ENCODE measurements at places on chromosomes 11 and 22.

DNA sequence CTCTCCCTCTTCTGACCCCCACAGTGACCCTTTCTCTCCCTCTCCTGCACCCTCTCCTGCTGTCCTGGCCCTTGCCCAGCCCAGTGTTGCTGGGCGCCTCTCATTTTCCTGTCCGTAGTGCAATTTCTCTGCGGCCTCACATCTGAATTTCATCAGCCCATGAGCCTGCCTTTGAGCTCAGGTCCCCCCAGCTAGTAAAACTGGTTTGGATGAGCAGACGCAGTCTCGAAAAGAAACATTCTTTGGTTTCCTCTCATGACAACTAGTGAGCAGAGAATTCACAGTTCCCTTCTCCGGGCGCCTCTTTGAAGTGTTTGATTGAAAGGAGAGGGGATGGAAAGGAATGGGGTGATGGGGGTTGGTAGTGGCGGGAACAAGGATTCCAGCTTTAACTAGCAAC is 126.0 kb upstream of the CADM1 start:
- DNase-seq, result no peak

DNA sequence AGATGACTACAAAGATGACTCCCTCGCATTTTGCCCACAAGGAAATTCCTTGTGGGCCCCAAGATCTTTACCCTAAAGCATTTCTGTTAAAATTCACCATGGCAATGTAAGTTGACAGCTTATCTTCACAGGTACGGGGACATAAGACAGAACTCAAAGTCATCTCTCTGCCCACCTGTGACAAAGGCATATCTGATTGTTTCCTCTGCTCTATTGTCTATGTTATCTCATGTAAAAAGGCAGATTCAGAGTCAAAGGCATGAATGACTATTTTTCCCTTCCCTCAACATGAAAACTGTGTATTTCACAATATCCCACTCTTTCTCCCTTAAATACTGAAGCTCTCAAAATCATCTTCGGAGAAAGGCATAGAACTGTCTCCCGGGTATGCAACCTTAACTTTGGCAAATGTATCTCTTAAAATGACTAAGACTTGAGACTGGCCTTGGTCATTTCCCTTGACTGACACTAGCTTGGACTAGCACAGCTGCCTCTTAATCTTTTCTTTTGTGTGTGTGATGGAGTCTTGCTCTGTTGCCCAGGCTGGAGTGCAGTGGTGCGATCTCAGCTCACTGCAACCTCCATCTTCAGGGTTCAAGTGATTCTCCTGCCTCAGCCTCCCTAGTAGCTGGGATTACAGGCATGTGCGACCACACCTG is 103.2 kb downstream of the MICAL3 start:
- DNase-seq, result no peak

- DNase-seq, result no peak
These were observed 27.2 kb upstream of the SYT7 start for GRCh38 chr11:61607920-61608599.

DNA sequence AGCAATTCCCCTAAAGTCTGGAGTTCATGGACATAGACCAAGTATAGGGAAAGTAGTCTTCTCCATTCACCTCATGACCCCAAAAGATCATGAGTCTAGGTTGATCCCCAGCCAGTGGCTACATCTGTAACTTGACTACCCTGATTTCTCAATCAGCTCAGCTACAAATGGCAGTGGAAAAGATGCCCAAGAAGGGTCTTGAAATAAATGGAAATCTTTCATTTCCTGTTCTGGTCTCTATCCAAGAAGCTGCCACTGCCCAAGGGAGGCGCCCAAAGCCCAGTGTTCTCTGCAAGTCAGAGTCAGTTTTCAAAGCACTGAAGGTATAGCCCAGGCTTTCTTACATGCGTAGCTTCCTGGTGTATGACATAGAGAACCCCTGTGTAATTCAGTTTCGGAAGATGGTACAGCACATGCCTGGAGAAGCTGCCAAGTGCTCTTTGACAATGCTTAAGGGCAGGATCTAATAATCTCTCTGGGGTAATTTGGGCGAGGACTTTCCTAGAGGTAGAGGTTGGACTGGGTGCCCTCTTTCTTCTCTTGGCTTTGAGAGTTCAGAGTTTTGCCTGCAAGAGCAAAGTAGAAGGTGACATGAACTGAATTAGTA is 101.1 kb downstream of the ADAMTS15 start:
- no peak for DNase-seq

- no peak for DNase-seq
These were observed 8.0 kb upstream of the HTATIP2 start for GRCh38 chr11:20355221-20356219.

GRCh38 chr22:44438056-44438455 is 60.0 kb downstream of the RTL6 start:
- no peak for DNase-seq

GRCh38 chr22:37633089-37633624 is 6.3 kb upstream of the SH3BP1 start:
- no peak for DNase-seq

DNA sequence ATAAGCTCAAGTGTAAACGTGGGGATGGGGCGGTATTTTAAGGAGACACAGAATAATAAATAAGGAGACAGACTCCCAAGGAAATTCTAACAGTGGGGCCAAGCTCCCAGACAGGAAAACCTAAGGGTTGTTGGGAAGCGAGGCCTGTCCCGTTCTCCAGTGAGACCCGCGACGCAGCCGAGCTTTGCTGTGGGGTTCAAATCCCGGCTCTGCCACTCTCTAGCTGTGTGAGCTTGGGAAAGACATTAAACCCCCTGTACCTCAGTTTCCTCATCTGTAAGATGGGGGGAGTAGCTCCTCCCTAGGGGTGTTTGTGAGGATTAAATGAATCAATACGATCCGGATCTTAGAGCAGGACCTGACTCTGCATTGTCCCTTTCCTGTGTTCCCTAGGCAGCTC is 106.8 kb downstream of the TRIM29 start:
- DNase-seq, result no peak

DNA sequence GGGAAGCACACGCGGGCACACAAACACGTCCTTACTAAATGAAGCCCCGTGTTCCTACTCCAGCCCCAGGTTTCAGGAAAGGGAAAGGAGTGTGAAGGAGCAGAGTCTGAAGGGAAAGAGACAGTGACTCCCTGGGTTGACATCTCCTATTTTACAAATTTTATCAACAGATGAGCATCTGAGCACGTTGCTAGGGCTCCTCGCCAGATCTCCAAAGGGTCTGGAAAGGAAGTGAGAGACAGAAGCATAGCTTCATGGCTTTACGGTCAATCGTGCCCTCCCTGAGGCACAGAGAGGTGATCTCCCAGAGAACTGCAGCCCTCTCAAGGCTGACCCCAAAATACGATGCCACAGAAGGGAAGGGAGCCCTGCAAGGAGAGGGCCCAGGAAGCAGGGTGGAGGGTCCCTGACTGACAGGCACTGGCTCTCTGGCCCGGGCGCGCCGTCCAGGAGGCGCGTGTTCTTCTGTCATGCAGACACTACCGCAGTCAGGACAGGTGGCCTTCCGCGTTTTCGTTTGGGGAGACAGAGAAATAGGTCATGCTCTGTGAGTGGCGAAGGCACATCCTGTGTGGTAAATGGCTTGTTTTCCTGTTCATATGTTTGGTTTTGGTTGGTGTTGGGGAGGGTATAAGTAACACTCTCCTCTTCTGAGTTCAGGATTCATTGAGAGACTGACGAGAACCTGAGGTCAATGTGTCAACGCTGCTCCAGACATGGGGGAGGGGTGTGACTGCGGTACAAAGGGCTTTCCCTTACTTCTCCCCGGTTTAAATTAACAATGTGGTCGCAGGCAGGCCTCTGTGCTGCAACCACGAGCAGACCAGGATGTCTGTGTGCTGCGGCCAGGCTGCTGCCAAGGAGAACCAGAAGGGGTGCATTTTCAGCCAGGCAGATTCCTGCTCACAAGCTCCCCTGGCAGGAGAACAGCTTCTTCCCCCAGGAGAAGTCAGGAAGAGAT is 813.3 kb downstream of the OPCML start:
- no peak for DNase-seq

GRCh38 chr22:44889255-44889878 is 120.4 kb downstream of the PHF21B start:
- DNase-seq, result no peak

DNA sequence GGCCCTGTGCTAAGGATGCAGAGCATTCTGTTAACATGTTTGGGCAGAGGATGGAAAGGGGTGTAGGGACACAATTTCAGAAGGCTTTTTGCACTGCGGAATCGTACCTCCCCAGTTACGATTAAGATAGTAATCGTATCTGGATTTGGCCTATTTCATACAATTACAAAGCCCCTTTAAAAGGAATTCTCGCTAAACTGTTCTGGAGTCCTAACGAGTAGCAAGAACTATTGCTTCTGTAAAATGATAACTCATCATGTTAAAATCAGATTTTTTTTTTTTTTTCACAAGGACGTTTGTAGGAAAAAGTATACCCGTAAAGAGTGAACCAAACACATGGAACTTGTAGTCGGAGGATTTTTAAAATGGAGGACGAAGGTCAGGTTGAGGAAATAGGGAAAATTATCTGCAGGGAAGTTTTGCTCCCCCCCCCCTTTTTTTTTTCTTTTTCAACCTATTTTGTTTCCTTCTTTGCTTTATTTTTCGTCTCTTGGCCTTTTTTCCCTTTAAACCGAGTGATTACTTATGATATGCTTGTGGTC is 934 bp downstream of the HSD17B12 start:
- no peak for DNase-seq

DNA sequence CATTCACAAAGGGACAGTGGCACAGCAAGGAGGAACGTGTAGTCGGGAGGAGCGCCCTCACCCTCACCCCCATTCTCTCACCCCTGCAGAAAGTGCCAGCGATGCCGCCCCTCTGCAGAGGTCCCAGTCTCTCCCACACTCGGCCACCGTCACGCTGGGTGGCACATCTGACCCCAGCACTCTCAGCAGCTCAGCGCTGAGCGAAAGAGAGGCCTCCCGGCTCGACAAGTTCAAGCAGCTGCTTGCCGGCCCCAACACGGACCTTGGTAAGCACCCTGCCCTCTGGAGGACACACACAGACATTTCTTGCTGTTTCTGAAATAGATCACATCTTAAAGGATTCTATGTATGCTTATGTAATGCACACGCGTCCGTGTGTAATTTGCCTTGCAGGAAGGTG is 34.9 kb downstream of the TBC1D22A start:
- no peak for DNase-seq

DNA sequence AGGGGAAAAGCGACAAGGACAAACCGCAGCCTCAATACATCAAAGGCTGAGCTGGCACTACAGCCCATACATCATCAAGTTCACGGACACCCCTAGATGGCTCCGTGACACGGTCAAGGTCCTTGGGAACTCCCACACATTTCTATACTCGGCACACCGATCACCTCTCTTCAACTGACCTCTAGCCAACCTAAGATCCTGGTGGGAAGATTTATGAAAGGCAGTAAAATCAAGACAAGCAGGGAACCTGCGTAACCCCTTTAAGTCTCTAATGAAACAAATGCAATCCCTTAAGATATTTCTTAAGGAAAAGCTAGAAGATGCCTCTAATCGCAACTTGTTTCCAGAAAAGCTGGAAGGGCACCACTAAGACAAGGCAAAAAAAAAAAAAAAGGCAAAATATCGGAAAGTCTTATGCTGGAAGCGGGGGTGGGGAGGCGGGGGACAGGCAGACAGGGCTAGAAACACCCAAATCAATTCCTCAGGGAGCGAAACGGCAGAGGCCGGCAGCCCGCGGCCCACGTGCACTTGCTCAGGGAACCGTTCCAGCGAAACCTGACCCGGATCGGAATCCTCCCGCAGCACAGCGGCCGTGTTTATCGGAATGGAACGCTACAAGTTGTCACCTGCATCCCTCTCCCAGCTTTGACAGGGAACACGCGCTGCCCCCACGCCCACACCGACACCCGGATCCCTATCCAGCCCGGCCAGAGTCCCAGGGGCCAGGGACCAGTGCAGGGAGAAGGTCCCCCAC is 1.4 kb downstream of the ARHGAP20 start:
- no peak for DNase-seq
